ENCODE measurements at places on chromosomes 12 and 14.
A peak's percentile ranks its signal among the peaks of the same experiment; 100 is the strongest.

GRCh38 chr14:23430723-23431085, 4.8 kb downstream of the MYH7 start:
- DNase-seq: peak; percentile 49

- DNase-seq: peak; percentile 26
These were observed 8.1 kb upstream of the RIC8B start for GRCh38 chr12:106766393-106766826.

- peak; percentile 78 for DNase-seq
These were observed 156.7 kb downstream of the TMTC3 start for GRCh38 chr12:88298761-88299242.

DNA sequence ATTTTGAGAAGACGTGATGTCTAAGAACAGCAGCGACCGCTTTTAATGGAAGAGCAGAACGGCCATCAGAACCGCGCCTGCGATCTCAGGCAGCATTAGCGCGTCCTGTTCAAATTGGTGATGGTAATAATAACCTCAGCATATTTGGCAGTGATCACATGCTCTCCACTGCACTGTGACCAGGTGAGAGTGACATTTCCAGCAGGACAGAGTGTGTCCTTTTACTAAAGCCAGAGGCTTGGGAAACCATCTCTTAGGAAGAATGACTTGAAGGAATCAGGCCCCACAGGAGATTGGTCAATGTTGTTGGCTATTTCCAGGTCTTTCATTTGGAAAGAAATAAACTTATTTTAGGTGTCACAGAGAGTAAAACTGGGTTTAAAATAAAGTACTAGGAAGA, 51.4 kb upstream of the FBXO21 start:
- no peak for DNase-seq

- DNase-seq: no peak
These were observed 64.8 kb downstream of the DACT1 start for GRCh38 chr14:58702441-58703160.

DNA sequence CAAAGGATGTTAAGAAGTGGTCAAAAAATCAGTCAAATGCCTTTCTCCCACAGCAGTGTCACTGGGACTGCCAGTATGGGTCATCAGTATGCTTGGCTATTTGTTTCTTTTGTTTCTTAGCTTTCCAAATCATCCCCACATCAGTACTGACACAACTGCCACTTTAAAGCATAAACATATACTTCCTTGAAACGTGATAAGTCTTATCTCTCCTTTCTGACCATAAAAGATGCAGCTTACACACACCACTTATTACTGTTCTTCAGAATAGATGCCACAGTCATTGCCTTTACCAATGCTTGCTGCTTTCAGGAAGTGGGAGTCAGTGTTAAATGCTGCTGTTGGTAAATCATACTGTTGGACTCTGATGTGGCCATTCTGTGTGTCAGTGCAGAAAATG, 18.6 kb upstream of the GARIN2 start:
- DNase-seq: no peak

- DNase-seq: no peak
These were observed 24.2 kb downstream of the SH2B3 start for GRCh38 chr12:111429828-111430432.

DNA sequence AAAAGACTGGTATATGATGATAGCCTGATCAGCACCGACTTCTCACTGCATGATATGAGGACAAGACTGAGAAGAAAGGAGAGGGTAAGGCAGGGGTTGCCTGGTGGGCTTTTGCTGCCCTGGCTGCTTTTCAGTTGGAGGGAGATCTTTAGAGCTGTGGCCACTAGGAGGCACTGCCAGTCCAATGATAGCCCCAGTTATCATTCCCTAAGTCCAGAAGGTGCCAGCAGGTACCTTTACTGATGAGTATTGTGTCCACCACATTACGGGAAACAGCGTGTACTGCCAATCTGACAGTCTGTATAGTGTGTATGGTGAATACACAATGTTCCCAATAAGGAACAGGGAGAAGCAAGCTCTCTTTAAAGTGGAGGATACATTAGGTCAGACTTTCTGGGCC, 55.8 kb upstream of the CCDC175 start:
- peak; percentile 40 for DNase-seq

DNA sequence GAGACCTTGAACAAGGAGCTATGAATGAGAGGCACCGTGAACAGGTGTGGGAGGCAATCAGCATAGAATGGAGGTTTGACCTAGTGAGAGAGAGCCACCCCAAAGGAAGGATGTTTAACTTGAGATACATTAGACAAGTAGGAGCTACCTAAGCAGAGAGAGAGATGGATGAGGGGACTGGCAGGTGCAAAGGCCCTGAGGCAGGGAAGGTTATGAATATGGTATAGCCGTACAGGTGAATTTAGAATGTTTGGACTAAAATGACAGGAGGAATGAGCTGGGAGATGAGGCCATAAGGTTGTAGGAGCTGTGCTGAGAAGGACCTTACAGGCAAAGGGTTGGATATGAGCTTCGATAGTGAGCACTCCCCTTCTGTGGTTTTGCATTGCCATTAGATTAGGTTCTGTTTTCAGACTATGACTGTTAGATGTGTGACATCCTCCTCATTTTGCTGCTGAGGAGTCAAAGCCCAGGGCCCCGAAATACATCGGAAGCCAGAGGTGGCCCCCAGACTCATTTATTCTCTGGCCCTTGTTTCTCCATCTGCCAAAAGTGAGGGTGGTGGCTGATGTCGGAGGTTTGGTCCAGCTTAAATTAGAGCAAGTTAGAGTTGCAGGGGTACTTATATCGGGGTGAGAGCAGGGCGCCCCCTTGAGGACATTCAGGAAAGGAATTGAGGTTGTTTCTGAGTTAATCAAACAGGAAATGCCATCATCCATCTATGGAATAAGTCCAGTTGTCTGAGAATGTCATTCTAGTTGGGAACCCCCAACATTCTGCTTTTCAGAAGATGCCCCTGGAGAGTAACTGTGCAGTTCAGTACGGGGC, 29.4 kb downstream of the SLC24A4 start:
- peak; percentile 35 for DNase-seq

- DNase-seq: peak; percentile 56
These were observed 578.6 kb downstream of the SLC16A7 start for GRCh38 chr12:60174476-60174875.

DNA sequence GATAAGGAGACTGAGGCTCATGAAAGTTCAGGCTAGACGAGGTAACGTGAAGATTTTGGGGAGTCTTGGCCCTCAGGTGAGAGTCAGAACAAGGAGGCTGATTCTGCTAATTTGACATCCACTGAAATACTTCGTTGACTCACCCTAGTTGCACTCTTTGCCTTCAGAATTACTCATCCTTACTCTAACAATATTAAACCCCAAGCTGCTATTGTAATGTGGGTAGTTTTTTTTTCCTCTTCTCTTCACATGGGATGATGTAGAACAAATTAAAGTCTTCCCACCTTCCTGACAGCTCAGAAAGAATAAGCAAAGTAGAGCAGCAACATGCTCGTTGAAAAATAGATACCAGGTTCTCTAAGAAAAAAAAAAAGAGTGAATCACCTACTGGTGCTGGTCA, 22.0 kb upstream of the SRRM4 start:
- no peak for DNase-seq
